ENCODE measurements at places on chromosomes 16 and 17. TPM values are rescaled to one million over a fixed set of nuclear protein-coding genes. Genes with fewer than 3 reads are reported as not detected.

- no peak for DNase-seq
These were observed 4.8 kb upstream of the ABCC3 start for GRCh38 chr17:50629902-50630301.

- DNase-seq = no peak
These were observed 744 bp upstream of the PLXDC1 start for GRCh38 chr17:39151943-39152818.

GRCh38 chr17:17034026-17034425 is 8.2 kb upstream of the MPRIP start:
- DNase-seq = no peak

- DNase-seq = no peak
These were observed 149.3 kb downstream of the SOCS1 start for GRCh38 chr16:11106726-11107125.

The SMPD3 gene
- total RNA-seq = not detected

DNA sequence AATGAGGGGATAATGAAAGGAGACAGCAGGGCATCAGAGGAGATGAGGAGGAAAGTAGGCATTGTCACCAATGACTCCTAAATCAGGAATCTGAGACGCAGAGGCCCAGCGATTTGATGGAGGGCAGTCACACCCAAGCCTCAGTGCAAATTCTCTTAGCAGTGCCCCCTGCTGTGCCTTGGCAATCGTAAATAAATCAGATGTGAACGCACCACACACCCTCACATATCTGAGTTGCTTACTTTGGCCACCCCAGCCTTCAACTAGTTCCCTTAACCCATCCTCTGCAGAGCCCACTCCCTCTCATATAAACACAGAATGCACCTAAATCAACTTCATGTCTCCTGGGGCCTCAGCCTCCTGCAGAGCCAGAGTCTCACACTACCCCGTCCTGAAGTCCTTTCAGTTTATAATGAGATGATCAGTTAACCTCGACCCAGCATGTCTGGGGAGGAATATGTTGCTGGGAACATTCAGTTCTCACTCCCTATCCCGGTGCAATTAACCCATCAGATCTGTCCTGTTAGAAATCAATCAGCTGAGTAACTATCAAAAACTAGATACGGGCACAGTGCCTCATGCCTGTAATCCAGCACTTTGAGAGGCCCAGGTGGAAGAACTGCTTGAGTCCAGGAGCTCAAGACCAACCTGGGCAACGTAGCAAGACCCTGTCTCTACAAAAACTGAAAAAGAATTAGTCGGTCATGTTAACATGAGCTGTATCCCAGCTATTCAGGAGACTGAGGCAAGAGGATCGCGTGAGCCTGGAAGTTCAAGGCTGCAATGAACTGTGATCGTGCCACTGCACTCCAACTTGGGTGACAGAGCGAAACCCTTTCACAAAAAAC is 78.4 kb downstream of the SLC39A11 start:
- peak; percentile 7 for DNase-seq

- no peak for DNase-seq
These were observed 20.9 kb downstream of the MAP1LC3B start for GRCh38 chr16:87412996-87413421.

DNA sequence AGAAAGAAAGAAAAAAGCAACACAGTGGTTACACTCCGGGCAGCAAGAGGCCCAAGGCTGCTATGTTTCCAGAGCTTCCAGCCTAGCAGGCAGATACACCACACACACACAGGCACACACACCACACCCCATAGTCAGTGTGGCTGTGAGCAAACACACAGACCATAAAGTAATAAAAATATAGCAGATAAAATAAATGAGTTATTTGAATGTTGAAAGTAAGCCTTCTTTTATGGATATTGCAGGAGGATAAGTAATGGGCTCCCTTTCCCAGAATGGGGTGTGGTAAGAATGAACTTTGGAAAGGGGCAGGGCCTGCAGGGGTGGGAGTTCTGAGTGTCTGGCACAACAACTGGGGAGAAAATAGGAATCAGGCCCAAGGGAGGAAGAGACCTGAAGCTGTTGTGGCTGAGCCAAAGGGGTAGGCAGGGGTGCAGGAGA is 4.8 kb upstream of the CDK5RAP3 start:
- no peak for DNase-seq

The RNF157 gene
- 0.10 TPM for total RNA-seq

DNA sequence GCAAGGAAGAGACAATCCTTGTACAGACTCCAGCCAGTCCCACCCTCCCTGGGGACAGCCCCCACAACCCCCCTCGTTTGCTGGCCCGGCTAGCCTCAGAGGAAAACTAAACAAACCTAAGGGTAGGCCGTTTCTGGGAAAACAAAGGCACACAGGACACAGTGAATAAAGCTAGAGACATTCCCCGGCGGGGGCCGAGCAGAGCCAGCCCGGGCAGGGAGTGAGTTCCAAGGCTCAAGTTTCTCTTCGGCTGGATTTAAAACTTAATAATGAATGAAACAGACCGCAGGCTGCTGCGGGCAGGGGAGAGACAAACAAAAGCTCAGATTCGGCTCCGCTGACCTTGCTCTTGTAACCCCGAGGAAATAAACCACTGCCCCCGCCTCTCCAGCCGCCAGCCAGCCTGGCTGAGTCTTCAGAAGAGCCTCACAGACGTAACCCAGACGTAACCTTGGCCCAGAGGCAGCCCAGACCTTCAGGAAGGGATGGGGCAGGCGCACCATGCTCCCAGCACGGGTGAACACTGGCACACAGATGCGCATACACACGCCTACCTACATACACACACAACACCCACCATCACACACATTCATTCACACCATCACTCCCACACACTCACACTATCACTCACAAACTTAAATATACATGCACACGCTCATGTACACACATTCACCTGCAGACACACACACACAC is 216.0 kb downstream of the ZNF423 start:
- no peak for DNase-seq

The IKZF3 gene
- not detected for total RNA-seq

The ITGB4 gene
- total RNA-seq = 1.4 TPM

DNA sequence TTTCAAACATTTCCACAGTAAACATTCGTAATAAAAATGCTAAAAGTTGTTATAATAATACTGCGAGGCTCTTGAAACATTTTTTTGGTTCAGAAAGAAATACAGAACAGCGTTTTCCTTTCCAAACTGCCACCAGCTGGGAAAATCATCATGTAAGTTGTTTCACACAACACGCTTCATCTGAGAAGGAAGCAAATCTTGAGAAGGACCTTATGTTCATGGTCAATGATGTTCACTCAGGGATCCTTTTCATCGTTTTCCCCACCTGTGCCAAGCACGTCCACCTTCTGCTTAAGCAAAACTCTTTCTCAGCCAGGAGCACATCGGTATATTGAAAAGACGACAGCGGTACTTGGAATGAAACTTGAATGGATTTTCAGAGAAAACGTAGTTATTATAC is 274.5 kb upstream of the ELAC2 start:
- DNase-seq = no peak

- peak; percentile 25 for DNase-seq
These were observed 3.0 kb upstream of the ITGAX start for GRCh38 chr16:31351942-31352325.

DNA sequence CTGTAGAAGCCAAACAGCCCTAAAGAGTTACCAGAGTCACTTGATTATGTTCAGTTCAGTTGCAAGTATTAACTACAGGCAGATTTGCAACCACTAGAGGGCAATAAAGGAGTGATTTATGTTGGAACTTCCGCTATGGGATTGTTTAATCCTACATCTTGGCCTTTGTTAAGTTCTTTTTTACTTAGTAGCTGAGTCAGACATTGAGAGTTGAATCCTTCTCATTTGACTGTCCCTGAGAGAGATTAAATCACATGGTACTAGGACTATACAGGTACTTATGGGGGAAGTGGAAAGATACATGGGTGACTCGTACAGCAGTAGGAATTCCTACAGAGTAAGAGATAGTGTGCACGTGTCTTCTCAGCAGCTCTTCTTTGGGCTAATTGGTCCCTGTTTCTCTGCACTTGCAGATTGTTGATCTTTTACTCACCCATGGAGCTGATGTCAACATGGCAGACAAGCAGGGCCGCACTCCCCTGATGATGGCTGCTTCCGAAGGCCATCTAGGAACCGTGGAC is 40.3 kb downstream of the CYB561 start:
- peak; percentile 81 for DNase-seq

The PPY gene
- not detected for total RNA-seq

The ALOX12 gene
- total RNA-seq = not detected

DNA sequence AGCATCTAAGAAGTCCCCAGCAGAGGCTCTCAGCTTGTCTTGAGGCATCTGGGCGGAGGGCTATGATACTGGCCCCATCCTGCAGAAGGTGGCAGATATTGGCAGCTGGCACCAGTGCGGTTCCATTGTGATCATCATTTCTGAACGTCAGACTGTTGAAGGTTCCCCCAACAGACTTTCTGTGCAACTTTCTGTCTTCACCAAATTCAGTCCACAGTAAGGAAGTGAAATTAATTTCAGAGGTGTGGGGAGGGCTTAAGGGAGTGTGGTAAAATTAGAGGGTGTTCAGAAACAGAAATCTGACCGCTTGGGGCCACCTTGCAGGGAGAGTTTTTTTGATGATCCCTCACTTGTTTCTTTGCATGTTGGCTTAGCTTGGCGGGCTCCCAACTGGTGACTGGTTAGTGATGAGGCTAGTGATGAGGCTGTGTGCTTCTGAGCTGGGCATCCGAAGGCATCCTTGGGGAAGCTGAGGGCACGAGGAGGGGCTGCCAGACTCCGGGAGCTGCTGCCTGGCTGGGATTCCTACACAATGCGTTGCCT is at the start of gene CIITA:
TSS of gene CIITA (plus strand) at position 404 of the 543 bp plus-strand sequence. CDS start at position 533, 129 bp downstream.
- DNase-seq = peak; percentile 97

DNA sequence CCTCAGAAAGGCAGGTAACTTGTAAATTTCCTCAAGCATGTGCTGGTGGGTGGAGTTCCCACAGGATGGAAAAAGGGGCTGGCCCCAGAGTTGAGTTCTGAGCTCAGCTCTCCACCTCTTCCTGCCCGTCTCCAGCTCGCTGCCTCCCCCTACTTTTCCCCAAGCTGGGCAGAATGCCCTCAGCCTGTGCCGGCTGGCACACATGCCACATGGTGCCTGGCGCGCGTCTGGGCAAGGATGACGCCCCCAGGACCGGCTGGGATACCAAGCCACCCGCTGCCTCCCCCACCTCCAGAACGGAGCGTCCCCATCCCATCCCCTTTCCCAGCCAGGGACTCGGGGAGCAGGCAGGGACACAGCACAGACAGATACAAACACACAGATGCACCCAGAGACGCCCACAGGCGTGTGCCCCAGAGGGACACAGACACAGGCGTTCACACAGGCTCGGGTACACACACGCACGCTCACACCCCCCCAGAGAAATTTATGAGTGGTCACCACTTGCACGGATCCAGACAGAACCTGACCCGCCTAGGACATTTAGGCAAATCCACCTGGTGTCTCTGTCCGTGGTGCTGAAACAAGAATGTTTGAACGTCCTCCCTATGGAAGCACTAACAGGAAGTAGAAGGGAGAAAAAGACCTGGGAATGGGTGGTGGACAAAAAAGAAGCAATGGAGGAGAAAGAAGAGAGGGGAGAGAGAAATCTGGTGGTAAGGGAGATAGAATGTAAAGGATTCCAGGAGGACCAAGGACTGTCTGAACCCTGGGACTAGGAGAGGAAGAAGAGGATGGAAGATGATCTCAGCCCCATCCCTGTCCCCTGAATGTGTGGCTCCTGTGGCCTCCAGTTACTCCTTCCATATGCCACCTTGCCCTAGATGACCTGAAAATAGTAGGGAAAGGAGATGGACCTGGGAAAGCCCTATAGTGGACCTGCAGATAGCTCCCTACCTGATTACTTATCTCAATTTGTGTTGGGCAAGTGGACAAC is 15.5 kb downstream of the NEUROD2 start:
- peak; percentile 13 for DNase-seq

DNA sequence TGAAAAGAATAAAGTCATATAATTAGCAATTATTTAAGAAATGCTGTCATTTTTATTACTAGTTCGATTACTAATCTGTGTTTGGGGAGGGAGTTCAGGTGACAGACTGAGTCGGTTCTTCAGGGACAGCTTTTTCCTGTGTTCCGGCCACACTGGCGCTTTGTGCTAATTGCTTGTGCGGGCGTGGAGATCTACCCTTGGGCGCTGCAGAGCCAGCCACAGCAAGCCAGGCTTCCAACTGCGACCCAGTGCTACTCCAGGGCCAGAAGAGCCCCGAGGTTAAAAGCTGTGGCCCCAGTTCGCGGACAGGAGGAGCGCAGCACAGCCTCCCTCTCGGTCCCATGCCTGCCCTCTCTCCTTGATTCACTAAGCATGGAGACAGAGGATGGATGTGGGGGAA is 6.5 kb upstream of the OR2C1 start:
- DNase-seq = no peak

DNA sequence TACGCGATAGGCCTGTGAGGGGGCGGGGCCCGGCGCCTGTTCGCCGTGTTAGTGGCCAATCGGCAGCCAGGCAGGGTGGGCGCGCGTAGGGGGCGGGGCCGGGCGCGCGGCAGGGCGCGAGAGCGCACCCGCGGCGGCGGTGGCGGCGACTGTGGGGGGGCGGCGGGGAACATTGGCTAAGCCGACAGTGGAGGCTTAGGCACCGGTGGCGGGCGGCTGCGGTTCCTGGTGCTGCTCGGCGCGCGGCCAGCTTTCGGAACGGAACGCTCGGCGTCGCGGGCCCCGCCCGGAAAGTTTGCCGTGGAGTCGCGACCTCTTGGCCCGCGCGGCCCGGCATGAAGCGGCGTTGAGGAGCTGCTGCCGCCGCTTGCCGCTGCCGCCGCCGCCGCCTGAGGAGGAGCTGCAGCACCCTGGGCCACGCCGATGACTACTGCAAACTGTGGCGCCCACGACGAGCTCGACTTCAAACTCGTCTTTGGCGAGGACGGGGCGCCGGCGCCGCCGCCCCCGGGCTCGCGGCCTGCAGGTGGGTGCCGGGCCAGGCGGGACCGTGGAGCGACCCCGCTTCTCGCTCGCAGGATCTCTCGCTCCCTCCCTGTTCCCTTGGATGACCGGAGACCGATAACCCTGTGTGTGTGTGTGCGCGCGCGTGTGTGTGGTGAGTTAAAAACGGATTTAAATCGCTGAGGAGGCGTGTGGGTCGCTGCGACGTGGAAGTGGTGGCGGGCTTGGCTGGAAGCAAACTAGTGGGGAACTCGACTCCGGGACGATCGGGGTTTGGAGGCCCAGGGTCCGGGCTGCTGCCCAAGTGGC is at the start of gene NFATC3:
TSS of gene NFATC3 (plus strand) at position 112 of the 813 bp plus-strand sequence. CDS start at position 424, 312 bp downstream.
- peak; percentile 60 for DNase-seq

- DNase-seq = no peak
These were observed 92.8 kb downstream of the MYH10 start for GRCh38 chr17:8537734-8538133.

DNA sequence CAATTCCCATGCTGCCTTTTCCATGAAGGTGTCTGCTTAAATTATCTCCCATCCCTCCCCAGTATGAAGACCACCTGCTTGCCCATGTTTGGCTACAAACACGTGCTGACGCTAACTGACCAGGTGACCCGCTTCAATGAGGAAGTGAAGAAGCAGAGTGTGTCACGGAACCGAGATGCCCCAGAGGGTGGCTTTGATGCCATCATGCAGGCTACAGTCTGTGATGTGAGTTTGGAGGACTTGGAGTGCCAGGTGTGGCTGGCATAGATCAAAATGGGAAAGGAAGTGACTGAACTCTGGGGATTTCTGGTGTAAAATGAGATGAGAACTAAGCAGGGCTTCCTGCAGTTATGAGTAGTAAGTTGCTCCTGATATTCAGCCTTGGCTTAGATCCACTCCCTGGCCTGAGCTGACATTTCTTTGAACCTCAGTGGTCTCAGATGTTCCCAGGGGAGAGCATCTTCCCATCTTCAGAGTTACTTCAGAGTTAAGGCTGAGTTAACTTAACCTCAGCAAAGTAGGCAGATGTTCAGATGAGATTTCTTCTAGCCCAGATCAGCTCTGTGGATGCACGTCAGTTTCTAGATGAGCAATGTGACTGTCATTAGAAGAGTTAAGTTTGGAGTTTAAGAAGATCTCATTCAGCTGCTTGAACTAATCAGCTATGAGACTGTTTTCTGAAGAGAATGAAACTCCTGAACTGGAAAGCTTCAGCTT is 32.7 kb downstream of the ITGB3 start:
- DNase-seq = peak; percentile 22

Measured in HT1080 (cell line).